Activated CD8-positive, alpha-beta memory T cell treated with anti-CD3 and anti-CD28 coated beads for 48 hours (primary cell): ENCODE measurements at places on chromosomes 4 and X.

- no peak for DNase-seq
Observed at GRCh38 chr4:76153356-76153755, 5.2 kb upstream of the NUP54 start.

DNA sequence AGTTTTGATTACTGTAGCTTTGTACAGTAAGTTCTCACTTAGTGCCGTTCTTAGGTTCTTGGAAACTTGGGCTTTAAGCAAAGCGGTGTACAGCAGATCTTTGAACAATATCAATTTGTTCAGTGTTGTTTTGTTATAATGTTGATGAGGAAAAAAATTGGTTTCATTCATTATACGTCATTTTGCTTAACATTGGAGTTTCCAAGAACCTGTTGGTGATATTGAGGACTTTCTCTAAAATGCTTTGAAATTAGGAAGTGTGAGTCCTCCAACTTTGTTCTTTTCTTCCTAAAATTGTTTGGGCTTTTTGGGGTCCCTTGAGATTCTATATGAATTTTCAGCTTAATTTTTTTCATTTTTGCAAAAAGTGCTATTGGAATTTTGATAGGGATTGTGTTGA is 49.1 kb downstream of the STAG2 start:
- DNase-seq: no peak

DNA sequence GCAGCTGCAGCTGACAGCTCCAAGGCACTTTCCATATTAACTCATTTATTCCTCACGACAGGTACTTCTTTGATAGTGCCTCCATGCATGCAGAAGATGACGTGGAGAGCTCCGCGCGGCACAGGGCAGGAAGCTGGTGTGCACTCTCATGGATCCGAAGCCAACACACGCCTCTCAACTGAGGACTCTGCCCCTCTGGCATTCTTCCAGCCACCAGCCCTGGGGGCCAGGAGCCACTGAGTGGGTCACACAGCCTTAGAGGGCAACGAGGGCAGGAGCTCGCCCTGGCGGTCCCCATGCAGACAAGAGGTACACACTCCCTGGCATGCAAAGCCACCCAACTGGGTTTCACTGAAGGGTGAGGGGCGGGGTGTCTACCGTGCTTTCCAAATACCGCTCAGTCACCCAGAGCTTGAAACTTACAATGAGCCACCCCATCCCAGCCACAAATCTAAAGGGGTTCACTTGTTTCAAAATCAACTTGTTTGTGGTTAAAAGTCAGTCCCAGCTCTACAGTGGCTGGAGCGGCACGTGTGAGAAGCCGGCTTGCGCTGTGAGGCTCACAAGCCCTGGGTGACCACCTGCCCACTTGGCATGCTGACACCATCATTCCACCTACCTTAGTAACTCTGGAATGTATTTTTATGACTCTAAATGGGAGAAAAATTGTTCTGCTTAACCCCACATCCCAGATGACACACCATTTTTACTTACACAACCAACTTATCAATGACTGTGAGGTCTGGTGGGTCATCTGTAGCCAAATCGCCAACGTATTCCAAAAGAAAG is 16.2 kb downstream of the NOP14 start:
- DNase-seq: no peak

GRCh38 chr4:95472534-95472933 is 76.2 kb downstream of the UNC5C start:
- no peak for DNase-seq

DNA sequence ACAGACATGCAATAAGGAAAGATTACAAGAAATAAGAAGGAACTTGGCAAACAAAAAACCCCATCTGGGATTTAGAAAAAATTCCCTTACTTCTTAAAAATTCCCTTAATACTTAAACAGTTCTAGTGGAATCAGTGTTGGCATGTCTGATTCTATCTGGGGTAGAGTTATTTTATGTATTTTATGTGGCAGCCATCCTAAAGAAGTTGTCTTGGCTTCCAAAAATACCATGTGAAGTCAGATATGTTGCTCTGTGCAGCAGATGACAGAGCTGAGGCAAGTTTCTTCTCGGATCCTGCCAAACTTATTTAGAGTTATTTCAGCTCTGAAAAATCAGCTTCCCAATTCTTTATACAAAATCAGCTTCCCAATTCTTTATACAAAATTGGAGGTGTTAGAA is 14.7 kb downstream of the YY2 start:
- no peak for DNase-seq

DNA sequence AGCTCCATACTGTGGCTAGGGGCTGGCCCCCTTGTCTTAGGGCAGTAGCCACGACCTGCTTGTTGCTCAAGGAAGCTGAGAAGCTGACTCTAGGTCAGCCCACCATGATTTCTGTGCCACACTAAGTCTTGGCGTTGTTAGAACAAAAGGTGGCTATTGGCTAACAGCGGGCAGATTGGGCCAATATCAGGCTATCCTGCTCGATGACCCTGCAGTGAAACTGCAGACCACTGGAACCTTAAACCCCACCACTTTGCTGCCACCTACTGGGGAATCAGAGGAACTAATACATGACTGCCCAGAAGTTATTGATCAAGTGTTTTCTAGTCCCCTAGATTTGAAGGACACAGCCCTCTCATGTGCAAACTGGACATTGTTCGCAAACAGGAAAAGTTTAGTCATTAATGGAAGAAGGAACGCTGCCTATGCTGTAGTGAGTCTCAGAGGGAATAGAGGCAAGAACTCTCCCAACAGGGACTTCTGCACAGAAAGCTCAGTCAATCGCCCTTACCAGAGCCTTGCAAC is 17.0 kb upstream of the PAPSS1 start:
- DNase-seq: no peak

DNA sequence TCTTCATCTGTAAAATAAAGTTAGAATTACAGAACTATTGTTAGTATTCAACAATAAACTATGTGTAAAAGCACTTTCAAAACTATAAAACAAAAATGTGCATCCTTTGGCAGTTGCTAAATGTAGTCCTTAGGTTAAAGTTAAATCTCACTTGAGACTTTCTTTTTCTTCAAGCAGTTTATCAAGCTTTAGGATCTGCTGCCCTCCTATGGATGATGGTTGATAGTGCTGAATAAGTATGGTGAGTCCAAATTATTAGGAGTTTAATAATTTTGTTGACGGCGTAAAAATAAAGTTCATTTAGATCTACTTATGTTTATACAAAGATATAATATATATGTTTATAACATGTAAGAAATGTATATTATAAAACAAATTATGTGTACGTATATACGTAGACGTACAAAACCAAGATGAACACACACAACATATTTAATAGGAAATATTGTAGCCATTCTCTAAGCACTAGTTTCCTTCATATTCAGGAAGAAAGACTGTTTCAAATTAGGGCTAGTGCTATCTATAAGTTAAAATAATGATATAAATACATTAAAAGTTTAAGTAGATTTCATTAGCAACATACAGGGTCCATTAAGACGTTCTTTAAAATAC is 22.3 kb downstream of the UGT2A2 start:
- DNase-seq: no peak

- no peak for DNase-seq
Observed at GRCh38 chr4:6963139-6963611, 53.5 kb downstream of the TBC1D14 start.

- DNase-seq: no peak
Observed at GRCh38 chr4:6606465-6607235, 31.7 kb downstream of the MAN2B2 start.

DNA sequence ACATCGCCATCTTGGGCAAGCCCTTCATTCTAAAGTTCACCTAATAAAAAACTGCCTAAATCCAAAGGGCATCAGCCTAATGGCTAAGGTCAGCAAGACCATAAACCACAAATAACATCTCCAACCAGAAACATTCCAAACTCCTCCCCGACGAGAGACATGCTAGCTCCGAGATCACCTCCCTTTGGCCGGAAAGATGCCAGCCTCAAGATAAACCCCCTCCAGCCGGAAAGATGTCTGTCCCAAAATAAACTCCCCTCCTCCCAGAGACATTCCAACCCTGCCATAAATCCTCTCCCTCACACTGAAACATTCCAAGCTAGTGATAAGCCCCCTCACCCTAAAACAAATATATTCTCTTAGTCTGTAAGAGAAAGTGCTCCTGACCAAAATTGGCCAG is 13.3 kb upstream of the DYNLT3 start:
- DNase-seq: no peak

DNA sequence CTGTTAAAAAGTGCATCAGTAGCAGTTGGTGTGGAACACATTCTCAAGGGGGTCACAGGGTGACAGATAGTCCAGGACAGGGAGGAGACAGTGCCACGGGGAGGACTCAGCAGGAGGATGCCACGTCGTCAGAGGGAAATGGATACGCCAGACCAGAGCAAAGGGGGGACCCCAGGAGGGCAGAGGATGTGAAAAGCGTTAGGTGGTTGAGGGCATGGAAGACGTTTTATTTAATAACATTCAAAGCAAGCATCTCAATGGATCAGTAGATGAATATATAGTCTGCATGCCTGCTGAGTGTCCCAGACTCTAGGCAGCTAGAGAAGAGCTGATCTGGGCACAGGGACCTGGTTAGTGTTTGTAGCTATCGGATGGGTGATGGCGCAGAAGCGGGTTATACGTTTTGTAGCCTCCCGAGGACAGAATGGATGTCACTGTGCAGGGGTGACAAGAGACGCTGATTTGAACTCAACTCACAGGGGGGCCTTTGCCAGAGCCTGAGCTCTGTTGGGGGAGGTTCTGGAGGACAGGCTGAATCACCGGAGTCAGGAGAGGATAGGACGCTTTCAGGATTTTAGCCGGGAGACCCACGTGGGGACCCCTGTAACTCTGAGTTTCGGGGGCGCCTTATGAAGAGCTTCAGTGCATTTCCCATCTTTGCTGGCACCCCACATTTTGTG is 81.3 kb downstream of the STOX2 start:
- DNase-seq: no peak

DNA sequence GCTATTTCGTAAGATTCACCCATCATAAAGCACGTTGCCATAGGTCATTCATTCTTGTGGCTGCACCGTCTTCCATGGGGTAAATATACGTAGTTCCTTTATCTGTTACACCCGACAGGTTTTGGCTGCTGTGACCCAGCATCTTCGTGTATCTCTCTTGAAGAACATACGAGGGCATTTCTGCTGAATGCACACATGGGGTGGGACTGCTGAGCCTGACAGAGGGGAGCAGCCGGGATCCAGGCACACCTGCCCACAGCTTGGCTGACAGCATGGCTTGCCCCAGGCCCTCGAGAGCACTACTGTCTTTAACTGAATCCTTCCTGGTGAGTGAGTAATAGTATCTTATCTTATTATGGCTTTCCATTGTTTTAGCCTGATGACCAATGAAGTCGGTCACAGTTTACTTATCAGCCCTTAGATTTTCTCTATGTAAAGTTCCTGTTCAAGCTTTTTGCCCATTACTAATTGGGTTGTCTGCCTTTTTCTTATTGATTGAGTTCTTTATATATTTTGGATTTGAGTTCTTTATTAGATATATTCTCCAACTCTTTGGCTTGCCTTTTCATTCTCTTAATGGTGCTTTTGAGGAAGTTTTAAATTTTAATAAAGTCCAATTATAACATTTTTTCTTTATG is 45.0 kb upstream of the MXD4 start:
- no peak for DNase-seq

- no peak for DNase-seq
Observed at GRCh38 chr4:174859904-174860303, 30.9 kb upstream of the GLRA3 start.

DNA sequence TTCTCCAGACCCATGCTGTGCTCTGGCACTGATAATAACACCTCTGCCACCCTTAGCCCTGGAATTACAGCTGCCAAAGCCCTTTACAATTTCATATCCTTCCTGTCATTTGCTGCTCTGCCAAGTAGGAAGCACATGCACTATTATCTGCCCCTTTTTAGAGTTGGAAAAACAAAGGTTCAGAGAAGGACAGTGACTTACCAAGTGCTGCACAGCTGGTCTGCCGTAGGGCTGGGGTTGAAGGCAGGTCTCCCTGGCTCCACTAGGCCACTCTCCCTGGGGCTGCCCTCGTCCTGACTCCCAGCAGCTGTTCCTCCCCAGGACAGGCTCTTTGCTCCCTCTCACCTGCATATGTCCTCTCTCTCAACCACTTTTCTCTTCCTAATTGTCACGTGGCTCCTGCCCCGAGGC is 73.4 kb downstream of the ANAPC4 start:
- DNase-seq: no peak

DNA sequence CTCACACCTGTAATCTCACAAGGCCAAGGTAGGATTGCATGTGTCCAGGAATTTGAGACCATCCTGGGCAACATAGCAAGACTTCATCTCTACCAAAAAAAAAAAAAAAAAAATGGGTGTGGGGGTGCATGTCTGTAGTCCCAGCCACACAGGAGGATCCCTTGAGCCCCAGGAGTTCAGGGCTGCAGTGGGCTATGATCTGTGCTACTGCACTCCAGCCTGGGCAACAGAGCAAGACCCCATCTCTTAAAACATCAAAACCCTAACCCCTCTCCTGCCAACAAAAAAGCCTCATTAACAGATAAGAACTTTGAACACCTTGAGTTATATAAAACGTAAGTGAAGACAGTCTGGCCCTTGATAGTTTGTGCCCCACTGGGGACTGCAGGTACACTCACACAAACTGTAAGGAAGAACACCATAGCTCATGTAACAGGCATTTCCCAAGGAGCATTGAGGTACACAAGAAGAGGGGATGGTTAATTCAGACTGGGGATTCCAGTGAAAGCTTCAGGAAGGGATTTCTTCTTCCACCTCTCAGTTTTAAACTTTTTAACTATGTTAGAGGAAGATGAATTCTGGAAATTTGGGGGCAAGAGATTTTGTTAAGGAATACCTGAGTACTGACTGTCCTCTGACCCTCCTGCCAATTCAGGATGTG is 34.7 kb downstream of the RBPJ start:
- DNase-seq: no peak

GRCh38 chrX:4930426-4930825 is 1217.0 kb upstream of the PRKX start:
- no peak for DNase-seq

DNA sequence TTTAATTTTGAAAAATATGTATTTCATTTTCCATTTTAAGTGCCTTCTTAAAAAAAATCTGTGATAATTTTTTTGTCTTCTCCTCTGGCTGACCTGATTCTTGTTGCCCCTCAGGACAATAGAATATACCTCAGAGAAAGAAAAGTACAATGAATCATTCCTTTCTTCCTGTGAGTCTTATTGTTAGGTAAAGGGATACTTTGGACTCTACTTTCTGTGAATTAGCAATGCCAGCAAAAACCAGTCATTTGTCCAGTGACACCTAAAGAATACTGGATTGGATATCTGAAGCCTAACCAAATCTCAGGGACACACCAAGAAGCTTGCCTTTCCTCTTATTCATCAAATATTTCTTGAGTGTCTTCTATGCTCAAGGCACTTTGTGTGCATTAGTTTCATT is 102.1 kb downstream of the AREG start:
- no peak for DNase-seq
